Hematopoietic multipotent progenitor cell treated with erythropoietin and hydrocortisone succinate and interleukin-3 and kit ligand, for 6 days (in vitro differentiated cells): ENCODE measurements at places on chromosomes 7 and 10.

GRCh38 chr7:47504551-47505311 is 77.2 kb downstream of the TNS3 start:
- DNase-seq, result no peak

- no peak for DNase-seq
Observed at GRCh38 chr7:10584886-10585285, 388.8 kb upstream of the PHF14 start.

- DNase-seq, result no peak
Observed at GRCh38 chr10:4057725-4058513, 272.9 kb upstream of the KLF6 start.

DNA sequence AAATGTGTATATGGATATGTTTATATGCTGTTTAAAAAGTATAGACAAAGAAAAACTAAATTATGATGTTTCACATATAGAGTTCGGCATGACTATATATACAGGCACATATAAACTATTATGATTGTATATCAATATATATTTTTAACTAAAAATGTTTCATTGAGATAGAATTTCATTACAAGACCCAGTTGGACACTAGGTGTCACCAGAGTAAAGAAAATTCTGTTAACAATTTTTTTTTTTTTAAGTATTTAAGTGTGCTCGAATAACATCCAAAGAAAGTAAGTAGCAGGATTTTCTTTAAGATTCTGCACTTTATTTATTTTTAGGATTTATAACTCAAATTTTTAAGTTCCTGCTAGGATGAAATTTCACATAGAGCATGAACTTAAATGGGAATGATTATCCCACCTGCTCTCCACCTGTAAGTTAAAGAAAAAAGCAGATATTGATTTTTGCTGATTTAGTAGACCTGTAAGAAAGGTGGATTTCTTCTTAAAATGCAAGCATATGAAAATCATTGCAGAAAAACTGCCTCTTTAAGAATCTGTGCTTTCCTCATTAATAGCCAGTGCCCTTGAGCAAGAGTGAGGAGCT is 961.5 kb downstream of the PCDH15 start:
- peak; percentile 64 for DNase-seq

DNA sequence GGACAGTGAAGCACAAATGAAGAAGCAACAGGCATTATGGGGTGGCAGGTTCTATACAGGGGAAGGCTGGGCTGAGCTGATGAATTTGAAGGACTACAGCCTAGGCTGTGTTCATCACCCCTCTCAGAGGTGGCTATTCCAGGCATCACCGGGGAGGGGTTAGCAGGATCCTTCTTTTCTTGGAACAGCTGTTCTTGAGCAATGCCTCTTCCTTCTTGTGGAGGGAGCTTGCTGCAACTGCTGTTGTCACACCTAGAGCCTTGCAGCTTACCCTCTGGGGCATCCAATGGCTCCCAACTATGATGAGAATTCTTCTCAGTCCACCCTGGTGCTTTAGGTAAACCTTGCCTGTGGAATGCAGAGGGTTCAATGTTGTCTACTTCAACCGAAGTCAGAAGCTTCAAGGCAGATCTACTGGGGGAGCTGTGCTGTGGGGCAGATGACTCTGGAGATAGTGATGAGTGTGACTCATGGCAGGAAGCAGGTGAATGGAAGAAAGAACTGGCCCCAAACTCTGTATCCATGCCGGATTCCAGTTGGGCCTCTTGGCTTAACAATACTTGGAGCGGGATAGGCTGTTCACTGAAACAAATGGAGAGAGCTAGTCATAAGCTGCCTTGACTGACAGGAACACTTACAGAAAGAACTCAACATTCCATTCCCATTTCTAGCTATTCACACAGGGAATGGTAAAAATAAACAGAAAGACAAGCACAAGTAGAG is 21.5 kb upstream of the PPP3CB start:
- no peak for DNase-seq

DNA sequence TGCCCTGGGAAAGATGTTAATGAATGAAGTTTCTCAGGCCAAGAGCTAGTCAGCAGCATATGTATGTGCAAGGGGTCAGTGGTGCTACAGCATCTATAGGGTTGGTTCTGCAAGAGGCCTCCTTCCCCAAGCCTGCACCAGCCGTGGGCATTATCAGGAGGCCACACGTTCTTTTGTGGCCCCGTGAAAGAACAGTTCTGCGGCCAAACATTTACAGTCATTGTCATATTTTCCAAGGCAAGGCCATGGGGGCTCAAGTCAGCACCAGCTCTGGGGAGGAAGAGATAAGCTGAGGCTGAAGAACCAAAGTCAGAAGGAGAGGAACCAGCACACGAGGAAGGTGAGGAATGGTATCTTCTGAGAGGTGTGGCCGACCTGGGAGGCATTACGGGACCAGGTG is 54.4 kb upstream of the TMEM72 start:
- peak; percentile 89 for DNase-seq

- no peak for DNase-seq
Observed at GRCh38 chr10:94108200-94108599, 114.5 kb downstream of the PLCE1 start.

GRCh38 chr10:102764470-102765161 is 20.9 kb downstream of the WBP1L start:
- DNase-seq, result no peak

GRCh38 chr10:85594239-85594638 is 772.4 kb downstream of the GRID1 start:
- no peak for DNase-seq

DNA sequence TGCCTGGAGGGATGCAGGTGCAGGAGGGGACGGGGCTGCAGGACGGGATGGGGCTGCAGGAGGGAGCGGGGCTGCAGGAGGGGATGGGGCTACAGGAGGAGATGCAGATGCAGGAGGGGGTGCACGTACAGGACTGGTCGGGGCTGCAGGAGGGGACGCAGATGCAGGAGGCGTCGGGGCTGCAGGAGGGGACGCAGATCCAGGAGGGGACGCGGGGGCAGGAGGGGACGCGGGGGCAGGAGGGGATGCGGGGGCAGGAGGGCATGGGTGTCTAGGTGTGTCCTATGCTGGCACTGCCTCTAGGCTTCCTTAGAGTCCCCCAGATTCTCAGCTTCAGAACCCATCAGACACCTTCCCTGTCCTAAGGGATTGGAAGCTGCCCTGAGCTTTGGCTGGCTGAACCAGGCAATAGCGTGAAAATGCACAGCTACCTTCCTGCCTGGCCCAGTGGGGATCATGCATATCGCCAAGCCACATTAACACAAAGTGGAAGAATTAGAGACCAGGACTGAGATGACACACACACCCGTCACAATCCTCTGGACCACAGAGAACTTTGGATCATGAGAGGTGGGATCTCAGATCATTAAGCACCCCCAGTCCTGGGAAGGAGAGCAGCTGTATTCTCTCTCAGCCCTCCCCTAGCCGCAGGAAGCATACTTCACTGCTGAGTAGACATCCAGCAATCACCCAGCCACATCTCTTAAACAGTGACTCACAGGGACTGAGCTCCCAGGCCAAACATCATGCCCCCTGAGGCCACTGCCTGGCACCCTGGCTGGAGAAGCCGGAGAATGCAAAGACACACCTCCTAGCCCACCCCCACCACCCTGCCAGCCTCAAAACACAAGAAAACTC is 67.3 kb downstream of the VWA2 start:
- no peak for DNase-seq

DNA sequence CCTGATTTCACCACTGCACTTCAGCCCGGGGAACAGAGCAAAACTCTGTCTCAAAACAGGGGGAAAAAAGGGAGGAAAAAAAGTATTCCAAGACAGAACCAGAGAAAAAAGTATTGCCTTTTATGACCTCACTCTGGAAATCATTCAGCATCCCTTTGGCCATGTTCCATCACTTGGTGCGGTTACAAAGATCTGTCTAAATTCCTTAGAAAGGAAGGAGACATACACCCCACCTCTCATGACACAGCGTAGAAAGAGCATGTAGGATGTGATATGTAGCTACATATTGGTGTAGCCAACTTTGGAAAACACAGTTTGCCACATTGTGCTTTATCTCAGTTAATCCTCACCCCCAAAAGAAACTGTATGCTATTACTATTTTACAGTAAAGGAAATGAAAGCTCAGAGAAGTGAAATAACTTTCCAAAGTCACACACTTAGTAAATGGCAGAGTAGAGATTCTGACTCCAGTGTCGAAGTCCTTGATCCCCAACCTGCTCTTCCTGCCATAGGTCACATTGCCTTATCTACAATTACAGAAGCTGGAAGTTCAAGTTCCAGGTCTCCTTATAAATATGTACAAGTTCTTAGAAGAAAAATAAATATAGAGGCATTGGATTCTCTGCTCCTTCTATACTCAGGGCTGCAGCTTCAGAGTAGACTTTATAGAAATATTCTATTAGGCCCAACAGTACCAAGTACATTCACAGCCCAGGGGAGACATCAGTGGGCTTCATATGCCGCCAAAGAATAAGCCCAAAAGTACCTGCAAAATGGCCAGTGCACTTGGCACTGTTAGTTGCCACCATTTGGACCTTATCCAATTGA is 91.6 kb upstream of the KMT2E start:
- DNase-seq, result no peak

GRCh38 chr10:76191336-76191735 is 759.9 kb downstream of the LRMDA start:
- DNase-seq, result no peak

- DNase-seq, result no peak
Observed at GRCh38 chr7:101468546-101469275, 106.0 kb downstream of the COL26A1 start.

- no peak for DNase-seq
Observed at GRCh38 chr7:96562966-96563365, 146.7 kb downstream of the SEM1 start.

DNA sequence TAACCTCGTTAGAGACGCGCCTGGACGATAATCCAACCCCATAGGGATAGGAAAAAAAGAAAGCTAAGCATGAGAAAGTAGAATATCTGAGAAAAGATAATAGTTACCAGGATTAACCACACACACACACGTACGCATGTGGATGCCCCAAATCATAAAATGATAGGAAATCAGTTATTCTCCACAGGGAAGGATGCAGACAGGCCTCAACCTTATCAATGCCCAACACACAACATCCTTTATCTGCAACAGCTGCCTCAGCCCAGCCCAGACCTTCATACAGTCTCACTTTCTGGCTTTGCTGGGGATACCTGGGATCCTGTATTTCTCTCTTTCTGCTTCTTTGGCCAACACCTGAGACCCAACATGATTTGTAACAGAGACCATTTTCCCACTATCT is 123.0 kb downstream of the NOC3L start:
- no peak for DNase-seq

GRCh38 chr10:63376560-63377304 is 89.0 kb downstream of the JMJD1C start:
- no peak for DNase-seq

DNA sequence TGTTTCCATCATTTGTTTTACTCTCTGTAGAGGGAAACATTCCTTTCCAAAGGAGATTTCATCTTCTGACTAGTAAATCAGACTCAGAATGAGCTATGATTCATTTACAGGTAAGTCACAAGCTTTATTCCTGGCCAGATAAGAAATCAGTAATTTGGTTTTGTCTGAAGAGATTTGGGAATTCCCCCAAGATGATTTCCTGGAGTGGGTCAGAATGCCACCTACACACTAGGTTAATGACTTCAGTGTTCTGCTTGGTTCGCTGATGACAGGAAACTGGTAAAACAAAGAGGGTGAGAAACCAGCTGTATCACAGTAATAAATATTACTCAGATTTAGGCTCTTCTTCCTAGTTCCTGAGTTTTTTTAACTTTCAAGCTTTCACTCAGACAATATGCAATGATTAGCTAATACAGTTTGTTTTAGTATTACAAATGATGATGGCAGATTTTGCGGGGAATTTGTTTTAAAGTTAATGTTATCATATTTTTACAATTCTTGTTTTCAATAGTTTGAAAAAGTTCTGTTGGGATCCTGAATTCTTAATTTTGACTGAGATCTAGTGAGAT is 8.3 kb upstream of the ASZ1 start:
- DNase-seq, result no peak

GRCh38 chr7:101129603-101130117 is 2.8 kb downstream of the SERPINE1 start:
- DNase-seq, result no peak

GRCh38 chr10:113515601-113516000 is 37.3 kb upstream of the HABP2 start:
- DNase-seq, result no peak

DNA sequence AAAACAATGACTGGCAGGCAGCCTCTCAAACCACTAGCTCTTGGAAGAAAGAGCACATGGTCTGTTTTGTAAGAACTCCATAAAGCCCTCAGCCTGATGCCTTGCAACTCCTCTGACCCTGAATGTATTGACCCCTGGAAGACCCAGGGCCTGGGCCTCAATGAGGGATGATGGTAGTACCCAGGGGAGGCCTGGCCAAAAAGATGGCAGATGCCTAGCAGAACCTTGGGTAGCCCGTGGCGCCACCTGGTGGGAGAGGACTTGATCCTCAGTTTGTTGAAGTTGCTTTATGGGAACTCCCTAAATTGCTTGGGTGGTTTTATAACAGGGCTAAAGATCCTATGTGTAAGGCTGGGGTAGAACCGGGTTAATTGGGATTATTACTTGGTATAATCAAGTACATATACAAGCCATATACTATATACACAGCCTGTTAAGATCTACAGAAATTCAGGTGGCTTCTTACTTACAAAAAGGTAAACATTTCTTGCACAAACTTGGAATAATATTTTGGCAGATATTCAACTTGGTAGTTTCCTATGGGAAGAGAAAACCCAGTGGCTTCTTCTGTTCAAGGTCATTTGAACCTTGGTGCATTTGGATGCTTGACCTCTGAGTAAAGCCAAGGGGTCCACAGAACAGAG is 95.8 kb upstream of the CACUL1 start:
- DNase-seq, result peak; percentile 89

DNA sequence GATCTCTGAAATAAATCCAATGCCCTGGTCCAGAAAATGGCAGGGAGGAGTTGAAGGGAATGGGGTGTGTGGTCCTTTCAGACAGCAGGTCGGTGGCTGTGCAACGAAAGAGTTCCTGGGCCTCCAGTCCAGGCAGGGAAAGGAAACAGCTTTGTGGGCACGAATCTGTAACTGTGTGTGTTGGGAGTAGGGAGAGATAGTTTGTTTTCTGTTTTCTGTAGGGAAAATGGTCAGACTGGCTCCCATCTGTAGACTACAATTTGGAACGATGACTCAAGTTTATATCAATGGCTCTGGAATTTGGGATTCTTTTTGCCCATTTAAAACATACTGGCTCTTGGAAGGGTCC is 2.6 kb upstream of the HOXA9 start:
- DNase-seq, result no peak

DNA sequence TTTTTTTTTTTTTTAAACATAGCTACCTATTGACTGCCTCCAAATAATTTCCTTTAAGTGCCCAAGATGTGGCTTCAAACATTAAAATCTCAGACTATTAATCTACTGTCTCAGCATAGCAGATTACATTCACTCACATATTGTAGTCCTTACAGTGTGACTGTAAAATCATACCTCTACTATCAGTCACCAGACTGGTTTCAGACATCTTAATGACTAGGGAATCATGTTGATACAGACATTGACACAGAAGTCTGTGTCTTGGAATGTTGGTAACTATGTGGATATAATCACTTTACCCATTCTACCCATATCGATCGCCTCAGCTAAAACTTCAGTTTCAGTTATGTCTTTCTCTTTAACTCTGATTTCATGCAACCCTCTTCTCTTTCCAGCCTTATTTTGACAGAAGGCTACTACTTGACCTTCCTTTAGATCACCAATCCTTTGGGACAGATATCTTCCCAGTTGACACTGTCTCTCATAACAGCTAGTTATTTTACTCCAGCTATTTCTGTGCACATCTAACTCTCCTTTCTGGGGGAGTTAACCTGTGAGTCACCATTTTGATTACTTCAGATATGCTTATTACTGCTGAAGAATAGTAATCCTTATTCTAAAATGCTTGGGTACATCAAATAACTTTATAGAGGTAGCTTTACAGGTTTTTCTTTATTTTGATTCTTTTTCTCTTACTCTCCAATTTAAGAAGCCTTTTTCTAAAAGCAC is 7.0 kb downstream of the TNKS2 start:
- no peak for DNase-seq
